ENCODE measurements at places on chromosomes 12 and 14.

DNA sequence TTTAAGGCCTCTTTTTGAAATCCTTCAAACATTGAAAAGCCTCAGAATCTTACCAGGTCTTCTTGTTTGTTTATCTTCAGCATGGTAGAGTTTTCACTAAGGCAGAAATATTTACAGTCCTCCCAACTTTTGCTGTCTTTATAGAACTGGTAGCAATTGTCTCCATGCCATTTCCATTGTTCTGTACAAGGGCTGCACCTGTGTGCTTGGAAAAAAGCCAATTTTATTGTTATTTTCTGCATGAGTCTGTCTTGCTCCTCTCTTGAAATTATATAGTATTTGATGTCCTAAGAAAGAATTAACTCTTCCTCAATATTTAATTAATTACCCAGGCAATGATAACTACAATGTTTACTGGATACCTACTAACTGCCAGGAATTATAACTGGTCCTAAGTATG is 23.3 kb downstream of the CLEC1A start:
- DNase-seq, result no peak

GRCh38 chr12:60240891-60241290 is 645.1 kb downstream of the SLC16A7 start:
- DNase-seq, result no peak

GRCh38 chr12:26031827-26032226 is 73.3 kb downstream of the RASSF8 start:
- no peak for DNase-seq

DNA sequence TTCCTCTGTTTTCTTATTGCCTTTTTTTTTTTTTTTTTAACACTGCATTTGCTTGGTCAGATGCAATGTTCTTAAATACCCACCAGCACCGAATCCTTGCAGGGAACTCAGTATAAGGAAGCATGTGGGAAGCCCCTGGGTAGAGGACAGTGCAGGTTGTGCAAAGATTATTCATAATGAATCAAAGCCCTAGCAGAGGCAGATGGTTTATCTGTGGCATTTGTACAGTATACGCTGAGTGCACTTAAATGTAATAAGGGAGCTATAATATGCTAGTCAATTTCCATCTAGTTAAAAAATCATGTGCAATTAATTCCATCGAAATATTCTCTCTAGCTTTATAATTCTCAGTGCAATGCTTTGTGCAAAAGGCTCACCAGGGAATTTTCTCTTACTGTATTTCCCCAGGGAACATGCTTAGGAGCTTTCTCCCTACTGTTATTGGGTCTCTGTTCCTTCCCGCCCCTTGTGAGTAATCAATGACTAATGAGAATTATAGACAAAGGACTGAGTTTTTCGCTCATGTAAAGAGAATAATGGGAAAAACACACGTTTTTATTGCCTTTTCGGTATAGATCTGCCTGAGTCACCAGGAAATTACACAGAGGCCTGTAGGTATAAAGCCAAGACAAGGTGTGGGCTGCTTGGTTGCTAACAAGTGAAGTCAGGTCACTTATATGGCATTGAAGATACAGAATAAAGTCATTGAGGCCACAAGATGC is 1214.3 kb upstream of the TMEM132C start:
- DNase-seq, result peak; percentile 78

DNA sequence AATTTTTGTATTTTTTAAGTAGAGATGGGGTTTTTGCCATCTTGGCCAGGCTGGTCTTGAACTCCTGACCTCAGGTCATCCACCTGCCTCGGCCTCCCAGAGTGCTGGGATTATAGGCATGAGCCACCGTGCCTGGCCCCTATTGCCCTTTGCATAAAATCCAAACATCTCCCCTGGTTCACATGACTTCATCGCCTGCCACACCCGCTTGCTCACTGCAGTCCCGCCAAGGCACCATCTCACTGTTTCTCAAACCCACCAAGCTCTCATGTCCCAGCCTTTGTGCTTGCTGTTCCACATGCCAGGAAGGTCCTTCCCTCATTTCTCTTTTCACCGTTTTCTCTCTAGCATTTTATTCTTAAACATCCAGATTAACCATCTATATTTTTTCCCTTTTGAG is 9.7 kb downstream of the RHOF start:
- DNase-seq, result no peak

- DNase-seq, result no peak
Measured at GRCh38 chr12:102888511-102888910, 28.5 kb downstream of the PAH start.

DNA sequence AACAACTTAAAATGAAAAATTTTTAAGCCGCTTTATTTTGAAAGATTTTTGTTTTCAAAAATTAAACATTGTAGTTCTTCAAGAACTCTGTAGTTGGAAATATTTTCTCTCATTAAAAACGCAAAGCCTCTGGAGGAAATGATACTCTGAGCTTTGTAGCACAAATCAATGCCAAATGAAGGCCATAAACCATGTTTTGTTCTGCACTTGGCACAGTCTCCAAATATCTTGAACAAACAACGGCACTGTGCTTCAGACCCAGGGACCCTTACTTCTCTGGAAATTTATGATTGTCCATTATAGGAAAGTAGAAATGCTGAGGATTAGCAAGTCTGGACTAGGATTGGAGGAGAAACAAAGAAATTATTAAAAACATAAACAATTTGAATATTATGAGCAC is 160.8 kb upstream of the BMP4 start:
- DNase-seq, result no peak

Data from fibroblast of lung (primary cell).